ENCODE measurements at places on chromosomes 5 and 9.

GRCh38 chr5:96714951-96715451 lies 52.8 kb downstream of the CAST start:
- DNase-seq, result no peak

DNA sequence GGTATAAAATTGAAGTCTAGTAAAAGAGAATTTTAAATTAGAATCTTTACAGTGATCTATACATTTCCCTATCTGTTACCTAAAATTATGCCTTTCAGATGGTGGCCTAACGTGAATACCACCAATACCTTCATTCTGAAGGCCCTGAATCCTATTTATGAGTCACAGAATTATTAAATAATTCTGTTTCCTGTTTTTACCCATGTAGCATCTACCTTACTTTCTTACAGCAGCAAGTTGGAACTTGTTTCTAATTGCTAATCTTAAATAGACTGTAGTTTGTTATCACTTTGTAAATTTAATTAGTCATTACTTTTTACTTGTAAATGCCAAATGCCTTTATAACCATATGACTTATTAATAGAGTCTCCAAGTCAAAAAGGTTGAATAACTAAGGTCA lies 135.0 kb downstream of the PDE4D start:
- no peak for DNase-seq

DNA sequence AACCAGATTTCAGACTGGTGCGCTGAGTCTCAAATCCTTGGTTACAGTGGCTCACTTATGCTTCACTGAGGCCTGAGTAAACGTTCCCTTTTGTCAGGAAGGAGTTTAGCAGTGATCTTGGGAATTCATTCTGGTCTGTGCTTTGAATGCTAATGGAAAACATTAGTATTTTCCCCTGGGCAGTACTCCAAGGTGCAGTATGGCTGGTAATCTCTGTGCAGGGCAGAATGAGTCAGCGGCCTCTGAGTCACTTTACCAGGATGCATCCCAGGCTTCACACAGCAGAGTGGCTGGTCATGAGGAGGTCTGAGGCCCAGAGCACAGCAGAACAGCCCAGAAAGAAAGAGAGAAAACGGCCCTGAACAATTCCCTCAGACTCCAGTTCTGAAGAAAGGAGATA lies 54.0 kb downstream of the PCA3 start:
- DNase-seq, result no peak

GRCh38 chr5:106368021-106368420 lies 1302.7 kb downstream of the EFNA5 start:
- no peak for DNase-seq

GRCh38 chr5:132704875-132705274 lies 31.1 kb downstream of the IL4 start:
- no peak for DNase-seq
